ENCODE measurements at places on chromosomes 5 and 9.

DNA sequence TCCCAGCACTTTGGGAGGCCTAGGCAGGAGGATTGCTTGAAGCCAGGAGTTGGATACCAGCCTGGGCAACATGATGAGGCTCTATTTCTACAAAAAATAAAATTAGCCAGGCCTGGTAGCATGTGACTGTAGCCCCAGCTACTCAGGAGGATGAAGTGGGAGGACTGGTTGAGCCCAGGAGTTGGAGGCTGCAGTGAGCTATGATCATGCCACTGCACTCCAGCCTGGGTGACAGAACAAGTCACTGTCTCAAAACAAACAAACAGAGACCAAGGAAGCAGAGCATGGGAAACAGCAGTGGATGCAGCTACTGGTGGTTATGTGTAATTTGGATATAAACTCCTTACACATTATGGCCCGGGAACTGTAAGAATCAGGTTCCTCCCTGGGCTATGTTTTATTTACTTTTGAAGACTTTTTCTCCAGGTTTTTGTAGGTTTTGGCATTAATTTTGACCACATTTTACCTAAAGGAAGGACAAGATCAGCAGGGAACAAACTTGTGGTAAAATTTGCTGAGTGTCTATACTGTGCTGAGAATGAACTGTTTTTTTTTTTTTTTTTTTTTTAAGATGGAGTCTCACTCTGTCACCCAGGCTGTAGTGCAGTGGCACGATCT, 8.3 kb downstream of the KIF2A start:
- no peak for DNase-seq

- DNase-seq: no peak
These were observed 103.2 kb downstream of the PTTG1 start for GRCh38 chr5:160524827-160525226.

DNA sequence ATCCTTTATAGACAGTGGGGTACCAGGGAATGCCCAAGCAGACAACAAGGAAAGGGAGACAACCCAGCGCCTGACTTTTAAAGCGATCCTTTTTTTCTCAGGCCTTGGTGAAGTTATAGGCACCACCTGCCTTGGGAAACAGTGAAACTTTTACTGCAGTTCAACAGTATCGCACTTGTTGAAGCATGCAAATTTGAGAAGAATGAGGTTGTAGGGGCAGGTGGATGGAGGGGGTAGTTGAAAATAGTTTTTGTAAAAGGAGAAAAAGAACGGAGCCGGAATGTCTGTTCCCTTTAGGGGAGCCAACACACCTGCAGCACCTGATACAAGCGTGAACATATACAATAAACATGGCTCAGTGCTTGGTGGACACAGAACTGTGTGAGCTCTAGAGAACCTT, 190.2 kb upstream of the NR3C1 start:
- no peak for DNase-seq

DNA sequence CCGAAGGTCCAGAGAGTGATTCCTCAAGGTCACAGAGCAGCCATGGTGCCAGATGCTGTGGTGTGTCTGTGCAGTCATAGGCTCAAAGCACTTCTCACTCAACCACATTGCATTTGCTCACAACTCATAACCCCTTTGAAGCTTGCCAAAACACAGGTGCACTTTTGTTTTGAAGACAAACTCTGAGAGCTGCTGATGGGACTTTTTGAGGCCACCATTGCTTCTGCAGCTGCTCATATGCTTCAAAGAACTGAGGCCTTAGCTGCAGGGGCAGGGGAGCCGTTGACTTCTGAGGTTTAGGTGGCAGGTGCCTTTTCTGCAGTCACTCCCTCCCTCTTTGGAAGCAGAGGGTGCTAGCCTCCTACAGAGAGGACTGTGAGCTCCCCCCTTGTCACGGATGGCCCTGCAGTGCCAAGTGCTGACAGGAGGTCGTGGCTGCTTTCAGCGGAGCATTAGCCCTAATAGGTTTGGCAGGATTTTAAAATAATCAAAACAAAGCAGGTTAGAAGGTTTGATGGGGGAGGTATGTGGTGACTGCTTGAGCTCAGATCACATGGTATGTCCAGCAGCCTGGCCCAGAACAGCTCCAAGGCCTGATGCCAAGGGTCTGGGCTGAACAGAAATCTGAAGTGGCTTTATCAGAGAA, 232.1 kb downstream of the MAN2A1 start:
- no peak for DNase-seq

DNA sequence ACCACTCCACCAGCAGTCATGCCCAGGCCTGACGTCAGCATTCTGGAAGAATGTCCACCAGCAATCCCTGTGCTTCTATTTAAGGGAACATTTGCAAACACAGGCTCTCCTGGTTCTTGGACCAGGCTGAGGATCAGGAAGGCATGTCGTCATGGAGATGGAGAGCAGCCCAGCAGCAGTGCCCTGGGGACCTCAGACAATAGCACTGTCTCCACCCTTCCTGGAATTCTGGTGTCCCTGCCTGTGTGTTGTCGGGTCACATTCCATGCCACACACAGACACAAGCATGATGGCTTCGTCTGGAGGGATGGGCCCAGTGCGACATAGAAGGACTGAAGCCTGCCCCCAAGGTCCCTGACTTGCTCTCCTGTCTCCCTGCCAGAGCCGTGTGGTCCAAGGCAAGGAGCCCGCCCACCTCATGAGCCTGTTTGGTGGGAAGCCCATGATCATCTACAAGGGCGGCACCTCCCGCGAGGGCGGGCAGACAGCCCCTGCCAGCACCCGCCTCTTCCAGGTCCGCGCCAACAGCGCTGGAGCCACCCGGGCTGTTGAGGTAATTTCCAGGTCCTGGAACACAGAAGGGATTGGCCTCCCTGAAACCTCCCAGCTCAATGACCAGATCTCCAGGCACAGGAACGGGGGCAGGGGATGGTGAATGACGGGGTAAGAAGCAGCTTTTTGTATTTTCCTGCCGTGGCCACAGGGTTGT, 43.8 kb downstream of the STOM start:
- peak; percentile 89 for DNase-seq

- no peak for DNase-seq
These were observed 5.5 kb upstream of the STOML2 start for GRCh38 chr9:35108461-35108860.

DNA sequence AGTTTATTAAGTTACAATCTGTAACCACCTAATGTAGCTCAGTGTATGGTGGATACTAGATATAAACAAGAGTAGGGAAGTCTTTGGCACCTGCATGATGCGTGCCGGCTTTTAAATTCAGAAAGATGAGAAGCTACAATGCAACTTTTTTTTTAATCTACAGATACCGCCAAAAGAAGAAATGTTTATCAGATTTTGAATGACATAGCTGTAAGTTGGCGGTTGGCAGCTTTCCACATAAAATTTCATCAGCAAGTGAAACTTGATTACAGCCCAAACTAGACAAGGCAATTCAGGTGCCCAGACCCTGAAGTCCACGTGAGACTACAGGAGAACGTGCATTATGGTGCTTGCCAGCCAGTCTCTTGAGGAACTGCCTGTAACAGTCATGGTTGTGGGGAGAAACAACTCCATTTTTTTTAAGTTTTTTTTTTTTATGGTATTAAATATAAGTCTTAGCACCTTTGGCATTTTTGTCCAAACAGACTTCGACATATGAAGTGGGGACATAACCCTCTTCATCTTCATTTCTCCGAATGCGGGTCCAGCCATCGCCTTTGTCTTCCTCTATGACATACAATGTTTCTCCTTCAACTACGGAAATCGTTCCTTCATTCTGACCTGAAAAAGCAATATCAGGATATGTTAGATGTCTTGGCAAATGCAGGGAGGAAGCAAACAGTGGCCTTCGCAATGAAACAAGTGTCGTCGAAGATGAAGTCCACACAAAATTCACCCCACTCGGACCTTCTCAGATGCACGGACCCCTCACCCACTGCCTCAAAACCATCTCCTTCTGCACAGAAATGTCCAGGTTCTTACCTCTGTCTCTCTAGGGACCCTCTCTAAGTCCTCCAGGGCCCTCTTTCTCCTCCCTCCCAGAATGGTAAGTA, 60.4 kb downstream of the USP20 start:
- DNase-seq: no peak

DNA sequence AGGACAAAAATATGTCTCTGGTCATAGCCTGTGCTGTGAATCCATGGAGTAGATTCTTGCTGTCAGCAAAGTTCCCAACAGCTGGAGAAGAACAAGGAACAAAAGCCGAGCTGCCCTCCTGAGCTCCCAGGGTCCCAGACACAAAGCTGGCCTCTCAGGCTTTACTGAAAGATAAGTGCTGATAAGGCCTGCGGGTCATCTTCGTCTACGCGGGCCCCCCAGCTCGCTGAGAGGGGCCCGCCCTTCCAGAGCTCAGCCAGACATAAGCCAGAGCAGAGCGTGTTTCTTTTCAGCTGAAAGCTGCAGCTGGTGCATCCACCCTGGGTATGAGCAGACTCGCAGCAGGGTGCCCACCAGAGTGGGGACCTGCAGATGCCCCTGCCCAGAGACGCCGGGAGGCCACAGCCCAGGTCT, 84.7 kb downstream of the HSD17B3 start:
- DNase-seq: no peak

GRCh38 chr5:75351139-75351926, 14.3 kb downstream of the HMGCR start:
- DNase-seq: no peak

DNA sequence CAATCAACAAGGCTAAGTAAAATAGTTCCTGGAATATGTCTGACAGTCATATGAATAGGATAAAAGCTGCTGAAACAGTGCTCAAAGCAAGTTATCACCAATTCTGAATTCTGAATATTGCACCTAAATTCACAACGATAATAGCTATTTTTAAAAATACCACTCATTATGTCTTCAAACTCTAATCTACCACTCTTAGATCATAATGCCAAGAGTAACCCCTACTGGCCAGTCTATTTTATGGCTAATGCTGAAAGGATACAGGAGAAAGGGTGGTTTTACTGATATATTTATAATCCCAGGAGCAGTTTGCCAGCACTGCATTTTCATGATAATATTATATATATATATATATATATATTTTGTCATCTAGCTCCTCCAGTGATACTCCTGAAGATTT, 232.8 kb downstream of the PDE4D start:
- DNase-seq: no peak
